Activated T-cell treated with anti-CD3 and anti-CD28 coated beads for 24 hours (primary cell): ENCODE measurements at places on chromosomes 7 and 10.

DNA sequence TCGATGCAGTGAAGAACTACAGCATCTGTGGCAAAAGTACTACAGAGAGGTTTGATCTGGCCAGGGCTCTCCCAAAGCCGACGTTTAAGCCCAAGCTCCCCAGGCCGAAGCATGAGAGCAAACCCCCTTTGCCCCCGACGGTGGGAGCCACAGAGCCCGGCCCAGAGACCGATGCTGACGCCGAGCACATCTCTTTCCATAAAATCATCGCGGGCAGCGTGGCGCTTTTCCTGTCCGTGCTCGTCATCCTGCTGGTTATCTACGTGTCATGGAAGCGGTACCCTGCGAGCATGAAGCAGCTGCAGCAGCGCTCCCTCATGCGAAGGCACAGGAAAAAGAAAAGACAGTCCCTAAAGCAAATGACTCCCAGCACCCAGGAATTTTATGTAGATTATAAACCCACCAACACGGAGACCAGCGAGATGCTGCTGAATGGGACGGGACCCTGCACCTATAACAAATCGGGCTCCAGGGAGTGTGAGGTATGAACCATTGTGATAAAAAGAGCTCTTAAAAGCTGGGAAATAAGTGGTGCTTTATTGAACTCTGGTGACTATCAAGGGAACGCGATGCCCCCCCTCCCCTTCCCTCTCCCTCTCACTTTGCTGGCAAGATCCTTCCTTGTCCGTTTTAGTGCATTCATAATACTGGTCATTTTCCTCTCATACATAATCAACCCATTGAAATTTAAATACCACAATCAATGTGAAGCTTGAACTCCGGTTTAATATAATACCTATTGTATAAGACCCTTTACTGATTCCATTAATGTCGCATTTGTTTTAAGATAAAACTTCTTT, 2.3 kb downstream of the LRRTM3 start:
- DNase-seq, result no peak

DNA sequence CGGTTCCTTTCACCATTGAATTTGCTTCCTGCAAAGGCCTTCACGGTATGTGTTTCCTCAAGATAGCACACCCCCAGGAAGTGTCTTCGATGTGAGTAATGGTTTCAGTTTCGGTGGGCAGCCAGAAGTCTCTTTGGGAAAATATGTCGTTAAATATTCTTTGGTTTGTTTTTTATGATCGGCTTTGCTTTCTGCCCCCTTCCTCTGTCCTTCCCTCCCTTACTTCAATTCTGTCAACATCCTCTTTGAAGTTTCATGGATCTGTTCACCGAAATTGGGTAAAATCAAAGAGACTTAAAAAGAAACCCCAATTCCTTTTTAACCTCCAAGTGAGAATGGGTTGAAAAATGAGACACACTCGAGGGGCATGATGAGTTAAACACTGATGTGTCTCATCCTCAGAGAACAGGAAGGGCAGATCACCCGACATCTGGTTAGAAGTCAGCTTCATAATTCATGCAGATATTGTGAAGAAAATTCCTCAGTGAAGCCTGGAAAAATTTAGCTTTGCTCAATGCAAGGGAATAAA, 170.8 kb upstream of the HABP2 start:
- DNase-seq, result peak; percentile 1

- no peak for DNase-seq
These were observed 199.1 kb upstream of the PRKCQ start for GRCh38 chr10:6778992-6779701.

DNA sequence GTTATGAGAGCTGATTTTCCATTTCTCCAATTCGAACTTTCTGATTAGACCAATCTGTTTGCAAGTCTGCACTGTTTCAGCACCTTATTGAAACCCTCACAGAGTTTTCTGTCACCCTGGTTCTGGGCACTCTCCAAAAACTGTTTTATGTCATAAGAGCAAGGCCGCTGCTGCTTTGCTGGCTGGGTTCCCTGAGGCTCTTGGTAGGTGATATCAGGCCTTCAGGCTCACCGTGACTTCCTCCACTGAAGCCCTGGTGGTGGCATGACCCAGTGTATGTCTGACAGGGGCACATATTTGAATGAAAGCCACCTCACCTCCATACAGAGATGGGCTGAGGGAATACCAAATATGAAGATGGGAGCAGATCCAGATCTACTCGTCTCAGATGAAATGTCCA, 8.3 kb downstream of the RABGEF1 start:
- no peak for DNase-seq

DNA sequence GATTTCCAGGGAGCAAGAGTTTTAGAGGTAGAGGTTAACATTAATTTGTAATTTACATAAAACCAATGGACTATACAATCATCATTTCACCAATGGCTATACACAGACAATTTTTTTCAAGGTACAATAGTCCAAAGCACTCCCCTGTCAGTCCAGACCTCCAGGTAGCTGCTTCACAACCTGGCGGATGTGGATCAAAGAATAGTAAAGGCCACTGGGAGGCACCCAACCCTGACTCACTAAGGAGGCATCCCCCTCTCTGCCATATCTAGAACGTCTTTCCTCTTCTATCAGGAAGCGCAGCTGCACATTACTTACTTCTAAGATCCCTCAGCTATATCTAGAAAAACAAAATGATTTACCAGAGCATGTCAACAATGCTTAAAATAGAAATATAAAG, 217.7 kb upstream of the AOAH start:
- no peak for DNase-seq

- no peak for DNase-seq
These were observed 32.3 kb upstream of the SLC16A12 start for GRCh38 chr10:89567576-89568245.

- no peak for DNase-seq
These were observed 63.5 kb downstream of the PRKAG2 start for GRCh38 chr7:151813445-151813844.

DNA sequence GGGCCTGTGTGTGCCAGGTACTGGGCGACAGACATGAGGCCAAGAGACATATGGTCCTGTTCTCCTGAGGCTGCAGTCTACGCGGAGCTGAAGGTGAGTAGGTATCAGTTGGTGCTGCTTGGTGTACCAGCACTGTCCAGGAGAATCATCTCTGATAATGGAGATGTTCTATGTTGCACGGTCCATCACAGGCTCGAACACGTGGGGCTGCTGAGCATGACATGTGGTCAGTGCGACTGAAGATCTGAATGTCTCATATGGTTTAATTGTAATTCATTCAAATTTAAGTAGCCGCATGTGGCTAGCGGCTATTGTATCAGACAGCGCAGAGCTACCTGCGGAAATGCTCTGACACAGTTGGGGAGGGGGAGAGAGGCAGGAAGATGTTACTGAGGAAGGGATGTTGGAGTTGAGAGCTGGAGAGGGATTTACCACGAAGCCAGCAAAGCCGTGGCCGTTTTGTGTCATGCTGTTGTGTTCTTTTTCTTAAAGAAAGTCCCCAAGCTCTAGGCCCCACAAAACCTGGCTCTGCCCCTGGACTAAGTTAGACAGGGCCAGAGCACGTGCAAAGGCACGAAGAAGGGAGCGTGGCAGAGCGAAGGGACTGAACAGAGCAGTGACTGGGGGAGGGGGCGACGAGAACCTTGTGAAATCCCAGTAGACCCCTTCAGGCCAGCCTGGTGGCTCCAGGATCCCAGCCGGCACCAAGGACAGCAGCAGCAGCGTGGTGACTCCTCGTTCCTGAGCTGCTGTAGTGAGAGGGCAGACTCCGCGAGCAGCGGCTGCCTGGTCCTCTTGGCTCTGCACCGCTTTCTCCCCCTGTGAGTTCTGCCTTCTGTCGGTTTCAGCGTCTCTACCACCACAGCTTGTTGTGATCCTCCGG, 20.0 kb downstream of the SMKR1 start:
- DNase-seq, result no peak

- DNase-seq, result no peak
These were observed 333.1 kb downstream of the TNS3 start for GRCh38 chr7:47248797-47249196.

DNA sequence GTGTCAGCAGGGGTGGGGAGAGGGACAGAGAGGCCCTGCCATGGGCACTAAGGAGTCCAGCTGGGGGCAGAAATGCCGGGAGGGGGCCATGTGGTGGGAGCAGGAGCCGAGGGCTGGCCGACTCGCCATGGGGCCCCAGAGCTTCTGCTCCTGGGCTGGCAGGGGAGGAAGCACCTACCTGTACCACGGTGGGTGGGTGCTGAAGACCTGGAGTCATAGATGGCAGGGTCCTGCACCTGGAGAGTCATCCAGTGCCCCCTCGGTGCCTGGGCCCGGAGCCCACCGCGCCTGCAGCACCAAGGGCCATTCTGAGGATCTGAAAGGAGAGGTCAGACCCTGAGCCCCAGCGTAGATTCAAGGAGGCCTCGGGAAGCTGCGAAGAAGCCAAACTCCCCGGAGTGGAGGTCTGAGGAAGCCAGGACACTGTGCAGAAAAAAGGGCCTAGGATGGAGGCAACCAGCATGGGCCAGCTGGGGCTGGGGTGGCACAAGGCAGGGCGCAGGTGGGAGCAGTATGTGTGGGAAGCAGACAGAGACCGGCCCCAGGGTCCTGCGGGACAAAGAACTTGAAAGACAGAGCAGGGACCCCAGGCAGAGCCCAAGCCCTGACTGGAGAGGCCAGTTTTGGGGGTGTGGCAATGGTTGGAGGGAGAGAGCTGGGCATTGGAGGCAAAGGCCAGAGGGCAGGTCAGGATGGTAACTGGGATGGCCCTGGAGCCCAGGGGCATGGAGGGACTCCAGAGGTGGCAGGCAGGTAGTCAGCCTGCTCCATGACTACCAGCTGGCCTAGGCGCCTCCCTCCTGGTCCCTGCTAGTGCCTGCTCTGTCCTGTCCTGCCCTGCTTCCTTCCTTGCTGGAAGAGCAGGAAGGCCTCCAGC, 26.7 kb upstream of the SMARCD3 start:
- no peak for DNase-seq

- no peak for DNase-seq
These were observed 138.7 kb upstream of the PCLO start for GRCh38 chr7:83301416-83301815.

GRCh38 chr10:110005719-110006118, 2.1 kb upstream of the ADD3 start:
- no peak for DNase-seq

DNA sequence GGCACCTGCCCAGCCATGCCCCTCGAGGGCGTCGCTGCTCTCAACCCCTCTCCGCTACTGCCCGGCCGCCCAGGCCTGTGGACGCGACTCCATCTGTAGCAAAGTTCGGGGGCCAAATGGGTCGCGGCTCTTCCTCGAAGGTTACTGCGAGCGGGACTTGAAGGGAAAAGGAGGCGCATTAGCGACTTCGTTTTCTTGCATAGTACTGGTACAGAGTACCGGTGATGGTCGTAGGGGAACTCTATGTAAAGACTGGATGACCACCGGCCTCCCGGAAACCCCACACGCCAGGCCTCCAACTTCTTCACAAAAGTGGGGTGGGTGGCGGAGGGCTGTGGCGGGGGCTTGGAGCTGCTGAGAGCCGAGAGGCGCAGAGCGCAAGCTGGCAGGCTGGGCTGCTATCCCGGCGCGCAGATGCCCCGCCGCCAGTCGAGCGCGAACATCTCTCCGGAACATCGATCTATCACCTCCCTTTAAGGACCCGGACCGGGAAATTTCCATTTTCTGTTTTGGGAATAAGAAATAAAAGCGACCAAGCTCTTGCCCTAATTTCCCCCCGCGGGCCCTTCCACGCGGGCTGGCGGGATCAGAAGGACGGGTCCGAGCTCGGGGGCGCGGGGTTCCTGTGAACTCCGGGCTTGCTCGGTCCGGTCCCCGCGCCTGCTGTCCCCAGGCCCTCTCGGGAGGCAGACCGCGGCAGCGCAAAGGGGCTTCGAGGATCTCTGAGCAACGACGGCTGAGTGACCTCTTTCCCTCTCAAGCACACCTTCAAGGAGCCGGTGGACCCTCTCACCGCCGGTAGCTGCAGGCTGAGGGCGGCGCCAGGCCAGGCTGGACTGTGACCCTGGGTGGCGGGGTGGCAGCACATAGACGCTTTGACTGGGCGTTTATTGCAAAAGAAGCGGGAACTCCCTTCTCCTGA, 12.2 kb upstream of the FEZF1 start:
- DNase-seq, result no peak

- no peak for DNase-seq
These were observed 25.4 kb upstream of the ELN start for GRCh38 chr7:74002474-74003017.

DNA sequence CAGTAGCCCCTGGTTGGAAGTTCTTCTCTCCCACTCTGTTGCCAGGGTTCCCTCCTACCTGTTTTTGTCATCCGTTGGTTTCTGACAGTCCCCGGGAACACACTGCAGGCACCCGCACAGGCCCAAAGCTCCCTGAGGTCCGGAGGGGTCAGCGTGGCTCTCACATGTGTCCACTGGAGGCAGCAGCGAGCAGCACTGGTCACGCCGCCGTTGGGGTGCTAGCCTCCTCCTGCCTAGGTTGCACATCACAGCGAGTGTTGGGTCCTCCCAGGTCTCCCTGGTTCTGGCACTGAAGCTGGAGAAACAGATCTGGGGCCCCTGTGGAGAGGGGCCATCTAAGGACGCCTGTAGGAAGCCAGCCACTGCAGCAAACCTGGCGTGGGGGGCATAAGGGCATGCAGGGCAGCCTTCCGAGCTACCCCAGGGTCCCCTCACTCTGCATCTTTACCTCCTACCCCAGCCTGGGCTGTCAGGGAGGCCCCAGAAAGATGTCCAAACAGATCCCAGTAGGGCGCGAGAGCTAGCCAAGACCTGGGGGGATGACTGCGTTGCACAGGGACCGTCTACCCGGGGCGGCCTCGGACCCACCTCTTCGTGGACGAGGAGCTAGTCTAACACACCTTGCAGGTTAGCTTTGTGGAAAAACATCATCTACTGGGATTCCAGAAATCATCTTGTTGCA, 28.9 kb downstream of the LRRC27 start:
- DNase-seq, result peak; percentile 9

DNA sequence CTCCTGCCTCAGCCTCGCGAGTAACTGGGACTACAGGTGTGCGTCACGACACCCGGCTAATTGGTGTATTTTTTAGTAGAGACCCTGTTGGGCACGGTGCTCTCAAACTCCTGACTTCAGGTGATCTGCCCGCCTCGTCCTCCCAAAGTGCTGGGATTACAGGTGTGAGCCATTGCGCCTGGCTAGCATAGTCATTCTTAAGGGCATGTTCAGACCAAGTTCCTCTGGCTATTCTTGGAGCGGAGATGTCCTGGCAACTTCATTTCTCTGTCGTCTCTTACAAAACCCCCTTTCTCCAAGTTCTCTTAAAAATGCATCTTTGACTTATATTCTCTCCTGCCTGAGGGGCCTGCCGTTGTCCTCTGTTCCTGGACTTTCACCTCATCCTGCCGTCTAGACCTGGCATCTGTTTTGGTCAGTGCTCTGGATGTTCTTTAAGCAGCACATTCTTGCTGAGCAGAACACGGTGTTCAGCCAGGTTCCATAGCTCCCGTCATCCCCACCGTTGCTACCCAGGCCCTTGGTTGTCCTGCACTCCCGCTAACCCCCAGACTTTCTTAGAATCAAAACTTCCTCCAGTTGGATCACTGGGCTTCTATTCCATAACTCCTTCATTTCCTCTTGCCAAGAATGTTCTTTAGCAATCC, 509.9 kb upstream of the GALNT17 start:
- no peak for DNase-seq

- DNase-seq, result no peak
These were observed 64.1 kb downstream of the TMEM168 start for GRCh38 chr7:112726076-112726475.

- DNase-seq, result no peak
These were observed 1.3 kb upstream of the UNC5B start for GRCh38 chr10:71211053-71211452.

GRCh38 chr10:32318476-32318896, 28.5 kb downstream of the EPC1 start:
- no peak for DNase-seq
